ENCODE measurements at places on chromosomes 3 and 15.

DNA sequence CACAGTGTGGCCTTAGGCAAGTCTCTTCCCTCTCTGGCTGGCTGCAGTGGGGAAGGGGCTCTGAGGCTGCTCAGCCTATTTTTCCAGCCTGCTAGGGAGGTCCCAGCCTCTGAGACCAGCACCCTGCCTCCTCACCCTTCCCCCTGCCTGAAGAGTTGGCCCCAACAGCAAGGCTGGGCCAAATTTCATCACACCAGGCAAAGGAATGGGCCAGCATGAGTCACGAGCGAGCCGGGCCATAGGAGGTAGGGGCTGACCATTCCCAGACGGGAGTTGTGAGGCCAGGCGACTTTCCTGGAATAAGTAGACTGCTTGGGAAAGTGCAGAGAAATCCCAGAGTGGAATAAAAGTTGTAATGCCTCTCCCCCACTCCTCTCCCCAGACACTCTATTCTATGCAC is 5.7 kb upstream of the FBLN2 start:
- no peak for DNase-seq

DNA sequence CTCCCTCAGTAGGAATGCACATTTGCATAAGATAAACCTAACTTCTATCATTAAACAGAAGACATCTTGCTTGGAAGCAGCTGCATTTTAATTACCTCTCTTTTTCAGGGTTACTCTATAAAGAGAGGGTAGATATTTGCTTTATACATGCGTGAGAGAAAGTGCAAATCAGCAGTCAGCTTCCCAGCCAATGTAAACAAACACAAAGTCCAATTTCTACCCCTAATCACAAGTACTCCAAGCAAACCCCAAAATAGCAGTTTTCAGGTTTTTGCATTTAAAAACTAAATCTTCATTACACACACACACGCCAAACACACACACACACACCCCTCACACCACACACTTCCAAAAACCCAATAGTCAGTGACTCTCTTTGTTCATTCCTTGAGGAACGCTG is 303.9 kb upstream of the ALCAM start:
- DNase-seq = peak; percentile 52

- DNase-seq = no peak
Measured at GRCh38 chr3:178806651-178807050, 265.0 kb downstream of the ZMAT3 start.

DNA sequence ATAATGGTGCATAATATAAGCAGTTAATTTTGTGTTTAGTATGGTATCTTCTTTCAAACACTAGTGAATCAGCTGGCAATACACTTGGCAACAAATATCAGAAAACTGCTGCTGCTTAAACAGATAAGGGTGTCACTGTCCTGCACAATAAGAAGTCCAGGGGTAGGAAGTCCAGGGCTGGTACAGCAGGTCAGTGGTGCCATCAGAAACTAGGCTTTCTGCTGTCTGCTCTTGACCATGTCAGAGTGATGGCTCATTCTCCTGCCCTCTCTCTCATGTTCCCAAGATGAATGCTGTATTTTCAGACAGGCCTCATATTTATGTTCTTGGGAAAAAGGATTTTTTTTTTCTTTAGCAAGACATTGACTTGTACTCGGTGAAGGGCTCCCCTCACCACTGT is 9.2 kb upstream of the GRK7 start:
- no peak for DNase-seq

DNA sequence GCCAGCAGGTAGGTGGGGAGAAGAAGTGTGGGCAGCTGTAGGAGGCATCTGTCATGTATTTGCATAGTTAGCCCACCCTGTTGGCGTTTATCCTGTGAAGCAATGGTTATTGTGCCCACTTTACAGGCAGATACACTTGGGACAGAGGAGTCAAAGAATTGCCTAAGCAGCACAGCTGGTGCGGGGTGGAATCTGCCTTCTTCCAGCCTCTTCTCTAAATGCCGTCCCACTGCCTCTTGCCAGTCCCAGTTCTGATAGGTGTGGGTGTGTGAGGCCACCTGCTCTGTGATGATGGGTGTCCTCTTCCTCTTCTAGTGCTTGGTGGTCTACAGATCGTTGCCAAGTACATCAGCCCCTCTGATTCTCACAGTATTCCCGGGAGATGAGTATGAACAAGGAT is 80.9 kb downstream of the ABHD5 start:
- DNase-seq = no peak

GRCh38 chr3:154749514-154749913 is 319.5 kb upstream of the GPR149 start:
- DNase-seq = no peak

GRCh38 chr3:165491487-165491886 is 295.3 kb upstream of the SLITRK3 start:
- DNase-seq = no peak

- peak; percentile 88 for DNase-seq
Measured at GRCh38 chr3:10738688-10739372, 77.2 kb upstream of the SLC6A11 start.

DNA sequence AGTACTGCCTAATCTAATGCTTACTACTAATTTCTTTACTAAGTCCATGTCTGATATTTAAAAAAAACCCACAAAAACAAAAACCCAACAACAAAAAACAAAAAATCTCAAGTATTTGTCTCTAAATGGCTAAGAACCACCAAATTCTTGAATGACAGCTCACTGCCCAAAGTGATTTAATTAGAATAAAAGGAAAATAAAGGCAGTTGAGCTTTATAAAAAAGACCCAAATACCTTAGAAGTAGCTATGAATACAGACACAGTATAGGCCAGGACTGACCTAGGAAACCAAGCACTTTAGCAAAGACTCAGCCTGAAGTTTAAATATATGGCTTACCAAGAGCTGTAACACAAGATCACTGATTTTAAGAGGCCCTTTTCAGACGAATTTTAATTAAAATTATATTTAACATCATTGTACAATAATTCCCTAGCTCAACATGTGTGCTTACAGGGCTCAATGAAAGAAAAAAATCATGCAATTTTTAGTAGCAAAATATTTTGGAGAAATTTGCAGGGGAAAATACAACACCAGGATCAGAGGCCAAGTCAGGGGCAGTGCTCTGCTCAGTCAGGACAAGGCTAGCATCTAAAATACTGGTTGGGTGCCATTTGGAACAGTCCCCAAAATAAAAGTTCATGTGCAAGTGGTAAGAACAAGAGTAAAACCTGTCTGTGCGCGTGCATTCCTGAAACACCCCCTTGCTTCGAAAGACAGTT is 24.8 kb downstream of the UQCC5 start:
- DNase-seq = no peak

DNA sequence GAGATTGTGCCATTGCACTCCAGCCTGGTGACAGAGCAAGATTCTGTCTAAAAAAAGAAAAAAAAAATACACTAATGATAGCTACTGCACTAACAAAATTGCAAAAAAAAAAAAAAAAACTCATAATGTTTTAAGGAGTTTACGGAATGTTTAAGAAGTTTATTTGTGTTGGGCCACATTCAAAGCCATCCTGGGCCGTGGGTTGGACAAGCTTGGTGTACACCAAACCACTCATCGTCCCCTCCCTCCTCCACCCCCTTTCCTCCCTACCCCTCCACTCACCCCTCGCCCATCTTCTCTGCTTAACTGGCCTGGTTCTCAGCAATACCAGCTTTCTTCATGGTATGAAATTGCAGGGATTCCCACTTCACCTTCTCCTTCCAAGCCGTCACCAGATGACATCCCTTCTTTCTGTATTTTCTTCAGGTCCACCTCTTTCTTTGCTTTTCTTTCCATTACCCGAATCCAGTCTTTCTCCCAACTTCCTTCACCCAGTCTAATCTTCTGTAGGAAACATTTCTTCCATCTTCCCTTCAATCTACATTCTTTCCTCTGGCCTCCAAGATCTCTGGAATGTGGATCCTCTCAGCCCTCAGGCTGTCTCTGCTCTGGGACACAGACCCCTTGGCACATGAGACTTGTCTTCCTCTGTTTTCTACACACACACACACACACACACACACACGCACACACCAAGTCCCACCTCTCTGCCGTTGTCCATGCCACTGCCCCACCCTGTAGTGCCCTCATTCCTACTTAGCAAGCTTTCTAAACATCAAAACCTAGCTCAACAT is 3.5 kb upstream of the MESP1 start:
- no peak for DNase-seq

DNA sequence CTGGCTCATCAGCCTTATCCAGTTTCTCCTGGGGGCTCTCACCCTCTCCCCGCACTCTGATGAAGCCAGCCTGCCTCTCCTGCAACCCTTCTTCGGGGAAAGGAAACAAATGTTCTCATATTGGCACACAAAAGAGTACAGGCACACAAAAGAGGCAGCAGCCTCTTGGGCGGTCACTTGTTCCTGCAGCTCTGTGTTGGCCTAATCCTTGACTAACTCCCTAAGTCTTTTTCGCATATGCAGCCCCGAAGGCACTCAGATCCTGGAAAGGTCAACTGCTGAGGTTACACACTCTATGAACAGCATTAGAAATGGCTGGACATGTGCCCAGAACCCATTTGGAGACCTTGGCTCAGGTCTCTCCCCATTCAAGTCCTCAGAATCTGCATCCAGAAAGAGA is 7.4 kb upstream of the CAMP start:
- DNase-seq = no peak

GRCh38 chr3:32719335-32719734 is 34.3 kb downstream of the CNOT10 start:
- DNase-seq = no peak

GRCh38 chr3:123401836-123402530 is 46.9 kb downstream of the ADCY5 start:
- DNase-seq = no peak

DNA sequence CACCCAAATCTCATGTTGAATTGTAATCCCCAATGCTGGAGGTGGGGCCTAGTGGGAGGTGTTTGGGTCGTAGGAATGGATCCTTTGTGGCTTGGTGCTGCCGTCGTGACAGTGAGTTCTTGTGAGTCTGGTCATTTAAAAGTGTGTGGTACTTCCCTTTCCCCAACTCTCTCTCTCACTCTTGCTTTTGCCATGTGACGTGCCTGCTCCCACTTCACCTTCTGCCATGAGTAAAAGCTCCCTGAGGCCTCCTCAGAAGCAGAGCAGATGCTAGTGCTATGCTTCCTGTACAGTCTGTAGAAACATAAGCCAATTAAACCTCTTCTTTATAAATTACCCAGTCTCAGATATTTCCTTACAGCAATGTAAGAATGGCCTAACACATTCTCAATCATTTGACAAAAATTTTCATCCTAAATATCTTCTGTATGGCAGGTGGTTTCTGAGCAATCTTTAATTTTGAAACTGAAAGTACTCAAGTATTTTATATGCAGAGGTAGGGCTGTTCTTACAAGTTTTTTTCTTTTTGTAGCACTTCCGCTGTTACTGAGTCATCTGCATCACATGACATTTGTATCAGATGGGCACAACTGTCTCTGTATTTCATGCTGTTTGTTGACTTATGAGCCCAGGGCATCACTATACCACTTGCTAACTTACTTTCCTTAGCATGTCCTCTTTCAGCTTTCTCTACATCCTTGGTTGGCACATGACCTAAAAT is 8.8 kb downstream of the RPL39L start:
- DNase-seq = no peak

DNA sequence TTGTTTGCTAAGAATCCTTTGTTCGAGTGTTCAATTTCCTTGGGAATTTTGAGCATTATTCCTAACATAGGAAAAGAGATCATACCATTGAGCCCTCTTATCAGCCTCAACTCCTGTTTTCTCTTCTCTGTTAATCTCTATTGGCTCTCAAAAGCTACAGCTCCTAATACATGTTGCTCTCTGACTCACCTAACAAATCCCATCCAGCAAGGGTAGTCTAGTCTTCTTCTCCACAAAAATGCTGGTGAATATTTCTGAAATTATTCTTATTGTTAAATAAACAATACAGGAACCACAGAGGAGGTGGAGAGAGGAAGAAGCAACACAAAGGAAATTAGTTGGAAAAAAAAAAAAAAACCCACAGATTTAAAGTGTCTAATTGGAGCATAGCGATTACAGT is 325.8 kb upstream of the NAALADL2 start:
- DNase-seq = no peak

GRCh38 chr3:191068946-191069813 is 129.9 kb upstream of the OSTN start:
- no peak for DNase-seq

GRCh38 chr15:57343048-57343447 is 33.3 kb upstream of the CGNL1 start:
- no peak for DNase-seq

DNA sequence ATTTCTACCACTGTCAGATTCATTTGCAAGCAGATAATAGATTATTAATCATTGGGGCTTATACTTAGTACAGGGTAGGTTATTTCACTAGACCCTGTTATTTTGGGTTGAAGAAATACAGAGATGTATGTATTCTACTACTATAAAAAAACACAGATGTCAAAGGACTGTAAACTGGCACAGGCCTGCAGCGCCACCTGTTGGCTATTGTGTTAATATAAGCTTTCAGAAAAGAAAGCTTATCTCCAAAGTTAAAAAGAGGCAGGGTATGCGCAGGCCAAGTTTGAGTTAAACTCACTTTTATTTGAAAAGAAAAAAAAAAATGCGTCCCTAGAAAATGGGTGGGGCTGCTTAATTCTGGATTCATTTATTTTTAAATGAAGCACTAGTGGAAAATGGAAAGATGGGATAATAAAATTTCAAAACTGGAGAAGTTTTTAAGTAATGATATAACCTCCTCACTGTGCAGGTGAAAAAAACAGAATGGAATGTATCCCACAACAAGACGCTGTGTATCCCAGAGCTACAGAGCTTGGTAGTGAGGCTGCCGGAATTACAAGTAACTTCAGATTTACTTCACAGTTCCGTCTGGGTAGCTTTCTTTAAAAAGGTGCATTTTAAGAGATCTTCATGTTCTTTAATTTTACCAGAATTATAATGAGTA is 407.2 kb upstream of the TGFBR2 start:
- no peak for DNase-seq

- no peak for DNase-seq
Measured at GRCh38 chr15:94858449-94858848, 627.1 kb downstream of the MCTP2 start.

DNA sequence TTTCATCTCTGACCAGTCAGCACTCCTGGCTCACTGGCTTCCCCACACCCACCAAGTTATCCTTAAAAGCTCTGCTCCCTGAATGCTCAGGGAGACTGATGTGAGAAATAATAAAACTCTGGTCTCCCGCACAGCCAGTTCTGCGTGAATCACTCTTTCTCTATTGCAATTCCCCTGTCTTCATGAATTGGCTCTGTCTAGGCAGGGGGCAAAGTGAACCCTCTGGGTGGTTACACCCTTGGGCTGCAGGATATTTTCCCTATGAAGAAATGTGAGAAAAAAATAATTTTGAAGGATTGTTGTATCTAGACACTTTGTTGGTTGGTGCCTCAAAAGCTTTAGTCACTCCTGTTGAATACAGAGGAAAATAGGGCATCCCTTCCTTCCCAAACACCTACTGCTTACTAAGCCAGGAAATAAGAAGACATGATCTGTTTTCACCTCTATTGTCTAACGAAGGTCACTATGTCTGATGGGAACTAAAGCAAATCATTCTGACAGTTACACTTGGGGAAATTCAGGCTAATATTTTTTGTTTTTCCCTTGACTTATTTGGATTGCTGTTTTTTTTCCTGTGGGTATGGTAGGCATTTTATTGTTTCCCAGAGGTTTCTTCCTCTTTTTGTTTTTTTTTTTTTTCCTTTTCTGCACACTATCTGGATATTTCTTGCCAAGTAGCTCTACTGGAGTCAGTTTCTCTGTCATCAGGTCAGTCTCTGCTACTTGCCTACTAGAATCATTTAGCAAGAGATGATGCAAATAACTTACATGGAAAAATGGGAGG is 15.3 kb upstream of the TNFSF10 start:
- no peak for DNase-seq
